Fibroblast of skin of left biceps (primary cell): ENCODE measurements at places on chromosomes 16 and 17.

DNA sequence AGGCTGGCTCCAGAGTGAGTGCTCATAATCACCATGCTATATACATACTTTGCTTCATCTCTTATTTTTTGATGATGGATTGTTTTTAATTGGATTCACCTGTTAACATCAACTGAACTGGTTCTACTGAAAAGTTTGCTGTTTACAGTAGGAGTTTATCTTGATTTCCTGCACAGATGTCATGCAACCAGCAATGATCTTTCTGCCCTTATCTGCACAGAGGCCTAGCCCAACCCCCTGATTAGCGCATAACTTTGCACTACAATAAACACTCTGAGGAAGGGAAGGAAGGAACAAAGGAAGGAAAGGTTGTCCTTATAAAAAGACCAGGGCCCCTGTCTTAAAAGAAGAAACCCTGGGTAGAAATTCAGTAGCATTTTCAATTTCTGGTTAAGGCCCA lies 152.9 kb downstream of the RGS9 start:
- DNase-seq, result no peak

DNA sequence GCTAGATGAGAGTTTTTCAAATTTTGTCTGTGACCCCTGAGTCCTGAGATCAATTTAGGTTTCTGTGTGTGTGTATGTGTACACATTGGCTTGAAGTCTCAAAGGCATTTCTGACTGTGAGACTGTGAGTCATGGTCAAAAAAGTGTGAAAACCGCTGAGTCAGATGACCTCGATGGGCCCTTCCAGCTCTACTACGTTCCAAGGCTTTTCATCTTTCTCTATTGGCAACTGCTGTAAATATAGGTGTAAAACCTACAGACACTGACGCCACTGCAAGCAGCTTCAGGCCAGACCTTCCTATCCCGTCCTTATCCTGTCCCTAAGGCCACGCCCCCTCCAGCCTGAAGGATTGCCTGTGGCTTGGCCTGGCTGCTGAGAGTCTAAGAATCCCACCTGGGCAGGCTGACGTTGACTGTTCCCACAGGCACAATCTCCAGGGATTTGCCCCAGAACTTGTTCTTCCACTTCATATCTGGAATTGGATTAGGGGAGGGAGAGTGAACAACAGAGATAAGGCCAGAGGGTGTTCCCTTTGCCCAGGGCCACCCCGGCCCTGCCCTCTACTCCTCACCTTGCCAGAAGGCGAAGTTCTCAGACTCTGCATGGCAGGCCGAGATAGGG lies 11.3 kb downstream of the OSBPL7 start:
- peak; percentile 60 for DNase-seq

- no peak for DNase-seq
Measured at GRCh38 chr17:39194089-39194984, 3.1 kb downstream of the CACNB1 start.

DNA sequence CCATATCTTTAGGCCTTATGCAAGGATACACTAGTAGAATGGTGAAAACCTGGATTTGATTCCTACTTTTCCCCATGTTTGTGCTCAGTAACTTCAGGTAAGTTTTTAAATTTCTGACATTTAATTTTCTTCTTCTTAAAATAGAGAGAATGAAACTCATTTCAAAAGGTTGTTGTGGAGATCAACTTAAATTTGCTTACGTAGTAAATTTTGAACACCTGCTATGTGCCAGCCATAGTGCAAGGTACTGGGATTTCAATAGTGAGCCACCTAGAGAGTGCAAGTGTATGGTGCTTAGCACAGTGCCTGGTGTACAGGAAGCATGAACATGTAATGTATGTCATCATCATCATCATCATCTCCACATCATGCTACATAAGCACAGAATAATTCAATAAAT lies 73.6 kb upstream of the SMIM36 start:
- no peak for DNase-seq

GRCh38 chr17:1759529-1759928 lies 2.3 kb upstream of the SERPINF1 start:
- no peak for DNase-seq

- DNase-seq, result no peak
Measured at GRCh38 chr17:81396722-81397313, 1.6 kb downstream of the BAHCC1 start.

DNA sequence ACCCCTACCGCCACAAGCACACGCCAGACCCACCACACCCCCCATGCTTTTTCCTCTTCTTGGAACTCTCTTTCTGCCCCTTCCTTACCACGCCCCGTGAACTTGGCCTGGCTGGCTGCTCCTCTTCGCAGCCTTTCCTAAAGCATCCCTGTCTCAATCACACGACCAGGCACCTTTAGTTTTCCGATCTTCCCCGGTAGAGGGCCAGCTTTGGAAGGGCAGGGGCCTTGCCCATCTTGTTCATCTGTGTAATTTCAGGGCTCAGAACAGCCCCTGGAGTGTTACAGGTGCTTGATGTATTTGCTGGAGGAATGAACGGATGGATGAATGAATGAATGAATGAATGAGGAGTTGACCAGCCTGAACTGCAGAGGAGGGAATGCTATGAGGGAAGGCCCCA lies 3.7 kb downstream of the SPPL2C start:
- no peak for DNase-seq

GRCh38 chr17:21373036-21373435 lies 3.1 kb upstream of the KCNJ12 start:
- DNase-seq, result no peak

DNA sequence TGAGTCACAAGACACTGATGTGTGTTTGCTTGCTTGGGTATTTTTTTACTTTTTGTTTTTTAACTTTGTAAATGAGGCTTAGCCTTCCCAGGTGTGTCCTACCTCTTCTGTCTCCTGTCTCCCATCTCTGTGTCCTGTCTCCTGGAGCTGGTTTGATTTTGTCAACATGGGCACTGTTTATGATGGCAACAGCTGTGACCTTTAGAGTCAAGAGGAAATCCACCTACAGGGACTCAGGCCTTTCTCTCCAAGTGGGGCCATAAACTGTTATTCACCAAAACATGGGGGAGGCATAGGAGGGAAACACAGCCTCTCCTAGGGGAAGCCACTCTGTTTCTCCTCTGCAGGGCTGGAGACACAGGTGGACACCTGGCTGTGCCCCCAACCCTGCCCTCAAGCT lies 13.1 kb upstream of the PLCG2 start:
- no peak for DNase-seq

DNA sequence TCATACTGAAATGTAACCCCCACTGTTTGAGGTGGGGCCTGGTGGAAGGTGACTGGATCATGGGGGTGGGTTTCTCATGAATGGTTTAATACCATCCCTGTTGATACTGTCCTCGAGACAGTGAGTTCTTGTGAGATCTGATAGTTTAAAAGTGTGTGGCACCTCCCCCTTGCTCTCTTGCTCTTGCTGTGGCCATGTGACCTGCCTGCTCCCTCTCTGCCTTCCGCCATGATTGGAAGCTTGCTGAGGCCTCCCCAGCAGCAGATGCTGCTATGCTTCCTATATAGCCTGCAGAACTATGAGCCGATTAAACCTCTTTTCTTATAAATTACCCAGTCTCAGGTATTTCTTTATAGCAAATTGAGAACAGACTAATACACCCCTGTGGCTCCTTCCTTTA lies 40.6 kb downstream of the STAT3 start:
- DNase-seq, result no peak

GRCh38 chr17:15999974-16000827 lies 577 bp downstream of the TTC19 start:
- DNase-seq, result no peak

- peak; percentile 93 for DNase-seq
Measured at GRCh38 chr17:50201276-50201854, at the start of gene COL1A1. COL1A1 (minus strand) TSS chr17:50201631; CDS start chr17:50201513, 118 bp downstream.

GRCh38 chr17:78476973-78477372 lies 98.5 kb downstream of the PGS1 start:
- DNase-seq, result no peak

DNA sequence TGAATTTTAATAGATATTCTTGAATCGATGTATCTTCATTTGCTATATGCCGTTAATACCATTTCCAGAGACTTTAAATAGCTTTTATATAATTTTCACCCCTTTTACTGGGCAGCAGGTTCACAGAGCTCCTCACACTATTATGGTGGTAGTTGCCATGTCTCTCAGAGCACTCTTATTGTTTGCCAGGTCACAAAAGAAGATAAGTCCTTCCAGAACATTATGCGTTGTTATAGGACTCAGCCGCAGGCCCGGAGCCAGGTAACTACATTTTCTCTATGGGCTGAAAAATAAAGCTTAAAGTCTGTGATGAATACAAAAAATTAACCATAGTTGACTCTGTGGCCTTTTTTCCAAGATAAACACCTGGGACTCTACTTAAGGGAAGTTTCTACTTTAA lies 24.0 kb downstream of the AKTIP start:
- no peak for DNase-seq
